Skeletal muscle cell (primary cell): ENCODE measurements at places on chromosomes 12 and 14.

DNA sequence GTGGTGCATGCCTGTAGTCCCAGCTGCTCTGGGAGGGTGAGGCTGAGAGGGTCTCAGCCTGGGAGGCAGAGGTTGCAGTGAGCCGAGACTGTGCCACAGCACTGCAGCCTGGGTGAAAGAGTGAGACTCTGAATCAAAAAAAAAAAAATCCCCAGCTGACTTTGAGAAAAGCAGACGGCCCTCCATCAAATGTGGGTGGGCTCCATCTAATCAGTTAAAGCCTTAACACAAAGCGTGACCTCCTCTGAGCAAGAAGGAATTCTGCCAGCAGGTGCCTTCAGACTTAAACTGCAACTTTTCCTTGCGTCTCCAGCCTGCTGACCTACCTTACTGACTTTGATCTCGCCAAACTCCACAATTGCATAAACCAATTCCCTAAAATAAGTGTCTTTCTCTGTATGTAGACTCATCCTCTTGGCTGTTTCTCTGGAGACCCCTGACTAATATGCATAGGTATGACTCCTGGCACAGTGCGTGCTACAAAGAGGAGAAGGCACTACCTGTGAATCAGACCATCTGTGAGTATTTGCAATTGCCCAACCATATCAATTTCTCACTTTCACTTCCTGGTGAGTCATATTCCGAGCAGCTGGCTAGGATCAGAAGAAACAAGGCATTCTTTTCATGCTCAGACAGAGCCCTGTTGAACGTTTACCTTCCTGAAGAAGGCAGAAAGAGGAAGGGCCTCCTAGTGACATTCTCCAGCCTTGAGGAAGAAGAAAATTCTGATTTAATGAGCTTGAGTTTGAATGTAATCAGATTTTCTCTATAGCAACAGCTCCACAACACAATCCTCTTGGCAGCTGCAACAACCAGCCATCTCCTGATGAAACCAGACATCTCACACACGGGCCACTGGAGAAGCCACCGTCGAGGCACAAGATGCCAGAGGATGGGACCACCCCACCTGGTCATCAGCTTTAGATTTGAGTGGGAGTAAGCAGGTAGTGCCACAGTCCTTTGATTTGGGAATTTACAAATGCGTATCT is 54.3 kb downstream of the CLMN start:
- DNase-seq = peak; percentile 96

DNA sequence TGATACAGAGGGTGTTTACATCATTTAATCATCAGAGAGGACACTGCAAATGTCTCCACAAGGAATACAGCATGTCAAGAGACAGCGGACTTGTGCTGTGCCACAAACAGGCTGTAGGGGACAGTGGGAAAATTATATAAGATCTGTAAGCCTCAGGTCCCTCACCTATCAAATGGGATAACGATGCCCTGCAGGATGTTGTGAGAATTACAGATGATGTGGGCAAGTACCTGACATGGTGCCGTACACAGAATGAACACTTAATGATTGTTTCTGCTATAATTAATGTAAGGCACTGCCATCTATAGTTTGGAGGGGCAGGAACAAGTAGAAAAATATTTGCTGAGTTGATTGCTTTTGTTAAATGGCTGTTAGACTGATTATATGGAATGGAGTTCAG is 81.9 kb upstream of the GTF2A1 start:
- DNase-seq = no peak

DNA sequence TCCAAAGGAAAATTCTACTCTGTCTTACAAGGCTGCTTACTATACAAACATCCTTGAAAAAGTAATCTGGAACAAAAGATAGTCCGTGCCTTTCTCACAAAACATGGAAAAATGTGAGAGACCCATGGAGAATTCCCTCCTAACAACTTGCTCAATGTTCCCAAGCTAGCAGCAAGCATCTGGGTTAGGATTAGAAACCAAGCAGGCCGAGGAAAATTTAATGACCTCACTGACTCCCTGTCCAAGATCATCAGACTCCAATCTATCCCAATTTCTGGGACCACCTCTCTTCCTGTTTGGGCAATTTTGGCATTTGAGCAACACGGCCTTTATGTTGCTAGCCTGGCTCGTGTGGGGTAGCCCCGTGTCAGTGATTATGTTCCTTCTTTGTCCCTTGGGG is 18.1 kb upstream of the GSG1 start:
- no peak for DNase-seq

GRCh38 chr12:46349253-46349652 is 23.3 kb downstream of the SLC38A2 start:
- DNase-seq = no peak

- DNase-seq = no peak
Measured at GRCh38 chr12:88383405-88383804, 196.9 kb downstream of the KITLG start.
